ENCODE measurements at places on chromosomes 5 and 9.

GRCh38 chr5:176542596-176543427 is 5.6 kb upstream of the RNF44 start:
- DNase-seq, result peak; percentile 60

GRCh38 chr5:170273968-170274710 is 23.4 kb downstream of the LCP2 start:
- peak; percentile 18 for DNase-seq

GRCh38 chr9:110106661-110107060 is 101.3 kb downstream of the C9orf152 start:
- DNase-seq, result no peak

GRCh38 chr5:82408033-82408432 is 129.9 kb upstream of the RPS23 start:
- no peak for DNase-seq

GRCh38 chr9:34086864-34087263 is 38.2 kb upstream of the UBAP2 start:
- DNase-seq, result no peak

DNA sequence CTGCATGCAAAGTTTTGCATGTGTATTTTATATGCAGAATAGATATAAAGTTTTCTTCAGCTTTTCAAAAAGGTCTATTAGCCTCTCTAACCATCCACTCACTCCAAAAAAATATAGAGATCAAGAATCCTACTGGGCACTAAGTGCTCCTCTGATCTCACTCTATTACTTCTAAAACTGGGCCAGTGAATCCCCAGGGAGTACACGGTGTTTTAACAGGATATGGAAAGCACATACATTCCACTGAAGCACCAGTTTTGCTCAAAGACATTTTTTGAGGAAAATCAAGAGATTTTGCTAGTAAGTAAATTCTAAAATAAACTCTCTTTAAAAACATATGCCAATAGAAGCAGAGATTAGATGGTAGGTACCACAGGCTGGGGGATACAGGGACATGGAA is 95.2 kb downstream of the DEPDC1B start:
- no peak for DNase-seq

DNA sequence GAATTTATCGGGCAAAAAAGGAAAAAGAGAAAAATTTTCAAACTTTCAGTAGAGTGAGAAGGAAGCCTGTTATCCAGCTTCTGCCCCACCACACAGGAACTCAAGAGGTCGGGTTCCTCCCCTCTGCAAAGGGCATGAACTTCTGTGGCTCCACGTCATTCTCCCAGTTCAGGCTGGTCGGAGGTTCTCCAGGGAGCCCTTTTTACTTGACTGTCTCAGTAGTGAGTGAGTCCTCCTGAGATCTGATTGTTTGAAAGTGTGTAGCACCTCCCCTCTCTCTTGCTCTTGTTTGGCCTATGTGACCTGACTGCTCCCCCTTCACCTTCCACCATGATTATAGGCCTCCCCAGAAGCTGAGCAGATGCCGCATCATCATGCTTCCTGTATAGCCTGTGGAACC is 9.7 kb downstream of the SPINK1 start:
- DNase-seq, result no peak

DNA sequence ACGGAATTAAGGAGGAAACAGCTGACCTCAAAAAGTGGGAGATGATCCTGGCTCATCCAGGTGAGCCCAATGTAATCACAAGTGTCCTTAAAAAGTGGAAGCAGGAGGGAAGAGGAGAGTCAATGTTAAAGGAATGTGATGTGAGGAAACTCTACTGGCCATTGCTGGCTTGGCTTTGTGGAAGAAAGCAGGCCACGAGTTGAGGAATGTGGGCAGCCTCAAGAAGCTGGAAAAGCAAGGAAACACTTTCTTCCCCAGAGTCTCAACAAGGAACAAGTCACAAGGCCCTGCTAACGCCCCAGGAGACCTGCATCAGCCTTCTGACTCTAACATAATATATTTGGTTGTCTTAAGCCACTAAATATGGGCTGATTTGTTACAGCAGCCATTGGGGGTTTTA is 252.8 kb downstream of the PSAT1 start:
- no peak for DNase-seq

- DNase-seq, result no peak
Measured at GRCh38 chr9:115495052-115495635, 377.2 kb upstream of the TNC start.

DNA sequence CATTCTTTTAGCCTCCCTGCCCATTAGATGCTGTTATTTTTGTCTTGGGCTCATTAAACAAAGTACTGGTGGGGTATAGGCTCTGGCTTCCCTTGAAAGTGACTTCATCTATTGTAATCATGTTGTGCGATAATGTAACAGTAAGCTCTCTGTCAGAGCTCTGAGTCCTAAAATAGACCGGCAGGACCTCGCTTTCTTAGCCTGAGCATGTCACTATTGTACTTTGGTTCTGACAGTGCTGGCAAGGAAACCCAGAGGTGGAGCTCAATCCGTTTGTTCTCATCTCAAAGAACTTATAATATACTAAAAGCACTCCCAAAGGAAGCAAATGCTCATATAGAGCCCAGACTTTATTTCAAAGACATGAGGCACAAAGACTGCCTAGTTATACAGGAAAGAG is 339.1 kb upstream of the CCNH start:
- no peak for DNase-seq

DNA sequence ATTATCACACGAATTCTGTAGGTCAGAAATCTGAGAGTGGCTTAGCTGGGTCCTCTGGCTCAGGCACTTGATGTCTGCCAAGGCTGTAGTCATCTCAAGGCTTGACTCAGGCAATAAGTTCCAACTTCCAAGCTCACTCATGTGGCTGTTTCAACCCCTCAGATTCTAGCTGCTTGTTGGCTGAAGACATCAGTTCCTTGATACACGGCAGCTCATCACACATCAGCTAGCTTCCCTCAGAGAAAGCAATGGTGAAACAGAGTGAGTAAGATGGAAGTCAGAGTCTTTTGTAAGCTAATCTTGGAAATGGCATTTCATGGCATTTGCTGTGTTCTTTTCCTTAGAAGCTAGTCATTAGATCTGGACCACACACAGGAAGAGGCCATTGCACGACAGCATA is 204.2 kb upstream of the PTGER4 start:
- no peak for DNase-seq

DNA sequence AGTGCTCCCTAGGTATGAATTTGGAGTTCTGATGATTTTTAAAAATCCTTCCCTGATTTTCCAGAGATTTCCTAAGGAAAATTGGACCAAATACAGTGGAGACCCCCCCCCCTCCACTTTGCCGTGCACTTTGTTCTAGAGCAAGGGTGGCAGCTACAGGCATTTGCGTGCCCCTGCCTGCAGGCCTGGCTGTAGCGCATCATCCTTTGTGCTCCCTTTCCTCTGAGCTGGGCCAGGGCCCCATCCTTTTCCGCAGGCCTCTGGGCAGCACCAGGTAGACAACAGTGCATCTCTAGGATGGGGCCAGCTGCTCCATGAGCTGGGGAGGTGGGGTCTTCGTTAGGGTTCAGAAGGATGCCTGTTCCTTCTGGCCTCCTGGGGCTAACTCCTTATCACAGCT is 39.6 kb downstream of the TRIO start:
- no peak for DNase-seq

GRCh38 chr5:146560205-146560812 is 44.3 kb upstream of the GPR151 start:
- no peak for DNase-seq

DNA sequence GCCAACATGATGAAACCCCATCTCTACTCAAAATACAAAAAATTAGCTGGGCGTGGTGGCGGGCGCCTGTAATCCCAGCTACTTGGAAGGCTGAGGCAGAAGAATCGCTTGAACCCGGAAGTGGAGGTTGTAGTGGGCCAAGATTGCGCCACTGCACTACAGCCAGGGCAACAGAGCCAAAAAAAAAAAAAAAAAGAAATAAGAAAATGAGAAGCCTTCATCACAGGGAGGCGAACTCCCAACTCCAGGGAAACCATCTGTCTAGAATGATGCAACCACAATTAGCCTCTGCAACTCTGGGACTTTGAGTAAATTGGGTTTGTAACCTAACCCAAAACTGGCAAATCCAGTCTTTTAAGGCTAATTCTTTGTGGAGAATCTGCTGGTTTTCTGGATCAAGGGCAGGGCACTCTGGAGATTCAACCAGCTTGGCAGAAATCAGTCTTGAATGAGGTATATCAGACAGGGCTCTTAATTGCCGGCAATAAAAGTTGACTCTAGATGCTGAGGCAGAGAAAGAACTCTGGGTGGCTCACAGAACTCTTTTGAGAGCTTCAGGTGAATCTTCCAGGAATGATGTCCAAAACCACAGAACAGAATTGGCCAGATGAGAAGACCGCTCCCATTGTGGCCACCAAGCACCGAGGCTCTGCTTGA is 9.9 kb downstream of the S100Z start:
- no peak for DNase-seq

DNA sequence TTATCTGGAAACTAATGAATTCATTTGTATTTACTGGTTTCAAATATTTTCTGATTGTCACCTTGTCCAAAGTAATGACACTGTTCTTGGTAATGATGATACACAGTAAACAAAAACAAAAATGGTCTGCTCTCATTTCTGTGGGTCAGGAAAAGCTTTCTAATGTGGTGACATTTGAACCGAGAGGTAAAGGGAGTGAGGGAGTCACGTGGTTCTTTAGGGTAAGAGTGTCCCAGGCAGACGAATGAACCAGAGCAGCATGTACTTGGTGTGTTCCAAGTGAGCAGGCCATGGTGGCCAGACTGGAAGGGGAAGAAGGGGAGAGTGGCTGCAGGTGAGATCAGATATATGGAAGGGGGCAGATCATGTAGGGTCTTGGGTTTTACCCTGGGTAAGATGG is 247.0 kb upstream of the SLC30A5 start:
- no peak for DNase-seq

GRCh38 chr5:164355267-164355830 is 849.9 kb downstream of the MAT2B start:
- DNase-seq, result no peak

DNA sequence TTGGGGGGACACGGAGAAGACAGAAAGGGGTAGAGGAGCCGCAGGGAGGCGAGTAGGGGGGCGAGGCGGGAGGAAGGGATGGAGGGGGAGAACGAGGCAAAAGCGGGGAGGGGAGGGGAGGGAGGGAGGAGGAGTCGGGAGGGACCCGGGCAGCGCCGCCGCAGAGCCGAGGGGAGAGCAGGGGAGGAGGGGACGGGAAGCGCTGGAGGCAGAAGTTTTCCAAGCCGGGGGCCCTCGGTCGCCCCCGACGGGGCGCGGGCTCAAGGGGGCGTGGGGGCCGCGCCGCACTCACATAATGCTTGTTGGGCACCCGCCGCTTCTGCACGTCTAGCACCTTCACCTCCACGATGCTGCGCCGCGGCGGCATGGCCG is 353 bp downstream of the SH3PXD2B start:
- DNase-seq, result no peak

GRCh38 chr5:91332267-91333045 is 50.7 kb downstream of the ARRDC3 start:
- DNase-seq, result no peak

DNA sequence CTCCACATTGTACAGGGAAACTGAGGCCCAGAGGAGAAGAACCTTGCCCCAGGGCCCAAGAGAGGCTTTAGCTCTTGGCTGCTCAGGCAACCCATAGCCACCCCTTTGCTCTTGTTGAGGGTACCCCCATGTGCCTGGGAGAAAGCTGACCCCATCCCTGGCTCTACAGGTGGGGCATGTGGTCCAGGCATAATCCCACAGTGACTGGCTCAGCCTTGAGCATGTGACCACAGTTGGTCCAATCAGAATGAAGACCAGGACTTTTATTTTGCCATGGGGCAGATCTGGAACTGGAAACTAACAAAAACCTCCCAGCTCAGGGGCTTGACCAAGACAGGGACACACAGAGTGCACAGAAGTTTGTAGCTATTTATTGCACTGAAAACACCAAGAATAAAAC is 29.3 kb downstream of the SLC6A7 start:
- no peak for DNase-seq

DNA sequence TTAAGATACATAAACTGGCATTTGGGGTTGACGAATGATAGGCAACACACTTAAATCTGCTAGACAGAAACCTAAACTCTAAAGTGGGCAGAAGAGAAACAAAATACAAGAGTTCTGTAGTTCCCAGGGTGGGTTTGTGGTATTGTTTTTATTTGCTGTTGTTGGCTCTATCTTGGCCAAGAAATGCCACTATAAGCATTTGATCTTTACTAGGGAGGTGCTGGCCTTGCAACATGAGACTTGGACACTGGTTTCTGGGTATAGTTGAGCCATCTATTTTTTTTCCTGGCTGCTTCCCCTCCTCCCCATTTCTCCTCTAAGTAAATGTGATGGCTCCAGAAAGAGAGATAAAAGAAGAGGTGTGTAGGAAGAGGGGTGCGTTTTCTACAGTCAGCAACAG is 251.2 kb downstream of the SLIT3 start:
- no peak for DNase-seq

GRCh38 chr9:15150939-15151338 is 156.1 kb downstream of the TTC39B start:
- DNase-seq, result no peak

DNA sequence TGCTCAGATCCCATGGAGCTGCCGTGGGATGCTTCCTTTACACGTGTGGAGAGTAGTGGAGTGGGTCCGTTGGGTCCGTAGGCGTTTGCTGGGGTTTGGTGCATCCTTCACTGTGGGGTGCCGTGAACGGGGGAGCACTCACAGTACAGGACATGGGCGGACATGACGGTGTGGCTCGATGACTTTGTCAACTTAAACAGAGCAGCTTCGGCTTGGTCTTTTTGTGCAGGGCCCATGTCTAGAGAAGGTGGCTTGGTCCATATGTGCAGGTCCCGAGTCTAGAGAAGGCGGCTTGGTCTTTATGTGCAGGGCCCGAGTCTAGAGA is 26.4 kb upstream of the EXOC3 start:
- no peak for DNase-seq

DNA sequence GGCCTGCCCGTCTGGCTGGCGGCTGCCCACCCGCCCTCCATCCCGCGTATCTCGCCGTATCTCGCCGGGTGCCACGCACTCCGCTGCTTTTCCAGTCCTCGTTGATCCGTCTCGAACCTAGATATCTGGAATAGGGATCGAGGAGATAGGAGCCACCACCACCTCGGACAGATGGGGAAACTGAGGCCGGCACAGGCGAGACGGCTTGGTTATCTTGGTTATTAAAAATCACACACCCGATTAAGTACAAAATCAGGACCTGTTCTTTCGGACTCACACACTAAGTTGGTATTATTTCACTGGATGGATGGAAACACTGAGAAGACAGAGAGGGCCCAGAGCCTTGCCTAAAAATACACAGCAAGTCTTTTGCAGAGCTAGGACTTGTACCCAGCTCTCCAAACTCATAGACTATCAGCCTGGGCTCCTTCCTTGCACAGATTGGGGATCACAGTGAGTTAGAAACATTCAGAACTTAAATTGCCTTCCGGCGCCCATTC is 678 bp downstream of the SLC26A2 start:
- DNase-seq, result peak; percentile 19
